ENCODE measurements at places on chromosomes 16 and 17.

GRCh38 chr16:74998481-74999218 lies at the start of gene ZNRF1:
ZNRF1 (plus strand) TSS chr16:74999024; CDS start chr16:74999672, 648 bp downstream.
- peak; percentile 90 for DNase-seq

GRCh38 chr17:60091908-60092331 lies 13.2 kb upstream of the HEATR6 start:
- DNase-seq, result no peak

DNA sequence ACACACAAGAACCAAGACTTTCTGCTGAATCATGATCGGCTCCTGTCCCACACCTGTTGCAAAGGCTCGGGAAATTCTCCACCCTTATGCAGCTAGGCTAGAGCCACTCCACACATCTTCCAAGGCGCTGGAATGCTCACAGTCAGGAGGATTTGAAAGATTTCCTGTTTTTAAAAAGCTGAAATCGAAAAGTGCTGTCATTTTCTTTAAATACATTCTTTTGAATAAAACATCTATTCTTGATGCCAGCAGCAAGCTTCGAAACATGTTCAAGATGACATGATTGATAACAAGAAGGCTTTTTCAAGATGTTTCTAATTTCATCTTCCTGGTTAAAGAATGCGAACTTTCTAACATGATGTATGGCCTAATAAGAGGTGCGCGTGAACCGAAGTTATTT lies 219.7 kb upstream of the CDH5 start:
- DNase-seq, result peak; percentile 46

GRCh38 chr16:86082418-86083030 lies 183.6 kb downstream of the IRF8 start:
- DNase-seq, result no peak

DNA sequence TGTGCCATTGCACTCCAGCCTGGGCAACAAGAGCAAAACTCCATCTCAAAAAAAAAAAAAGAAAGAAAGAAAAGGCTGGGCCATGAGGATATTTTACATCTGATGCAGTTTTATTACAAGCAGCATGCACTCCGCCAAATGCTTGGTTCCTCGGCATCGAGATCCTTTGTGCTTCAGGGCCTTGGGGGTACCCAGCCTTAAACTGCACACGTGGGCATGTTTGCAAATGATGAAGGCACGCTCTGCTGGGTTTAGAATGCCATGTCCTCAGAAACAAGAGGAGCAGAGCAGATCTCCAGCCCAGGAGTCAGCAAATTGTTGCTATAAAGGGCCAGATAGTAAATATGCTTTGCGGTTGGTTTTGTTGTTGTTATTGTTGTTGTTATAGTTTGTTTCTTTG lies 153.2 kb downstream of the KATNIP start:
- DNase-seq, result no peak

GRCh38 chr16:31458073-31458843 lies 1.0 kb upstream of the ARMC5 start:
- DNase-seq, result no peak

- DNase-seq, result no peak
Measured at GRCh38 chr17:75503976-75504346, 11.4 kb downstream of the CASKIN2 start.

- peak; percentile 80 for DNase-seq
Measured at GRCh38 chr17:77349976-77350830, 209.4 kb downstream of the SEC14L1 start.

- no peak for DNase-seq
Measured at GRCh38 chr17:9409878-9410277, 165.7 kb downstream of the STX8 start.

- DNase-seq, result no peak
Measured at GRCh38 chr17:63558441-63558840, 8.2 kb downstream of the DCAF7 start.

DNA sequence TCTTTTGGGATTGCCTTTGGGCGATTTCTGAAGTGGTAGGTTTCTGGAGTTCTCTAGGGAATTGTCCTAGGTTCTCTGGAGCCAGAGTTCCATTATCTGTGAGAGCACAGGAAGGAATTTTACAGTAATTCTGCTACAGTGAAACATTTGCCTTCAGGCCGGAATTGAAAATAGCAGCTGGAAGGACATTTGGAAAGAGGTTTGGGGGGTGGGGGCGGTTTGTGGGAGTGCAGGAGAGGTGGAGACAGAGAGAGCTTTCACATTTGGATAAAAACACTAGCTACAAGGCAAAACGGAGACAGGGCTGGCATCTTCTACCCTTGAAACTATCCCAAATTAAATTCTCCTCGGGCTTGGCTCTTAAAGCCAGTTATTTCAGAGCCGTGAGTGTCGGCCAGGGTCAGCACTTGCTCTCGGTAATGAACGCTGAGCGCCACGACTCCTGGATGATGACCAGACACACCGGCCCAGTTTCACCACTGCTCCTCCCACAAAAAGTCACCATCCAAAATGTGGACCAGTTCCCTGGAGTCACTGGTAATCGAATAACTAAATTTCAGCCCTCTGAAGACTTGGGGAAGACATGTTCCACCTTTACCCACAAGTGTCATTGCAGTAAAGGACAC lies 67.7 kb upstream of the TANC2 start:
- no peak for DNase-seq

Measured in fibroblast of lung (primary cell).